Fibroblast of skin of left biceps (primary cell): ENCODE measurements at places on chromosomes 5 and 9.

DNA sequence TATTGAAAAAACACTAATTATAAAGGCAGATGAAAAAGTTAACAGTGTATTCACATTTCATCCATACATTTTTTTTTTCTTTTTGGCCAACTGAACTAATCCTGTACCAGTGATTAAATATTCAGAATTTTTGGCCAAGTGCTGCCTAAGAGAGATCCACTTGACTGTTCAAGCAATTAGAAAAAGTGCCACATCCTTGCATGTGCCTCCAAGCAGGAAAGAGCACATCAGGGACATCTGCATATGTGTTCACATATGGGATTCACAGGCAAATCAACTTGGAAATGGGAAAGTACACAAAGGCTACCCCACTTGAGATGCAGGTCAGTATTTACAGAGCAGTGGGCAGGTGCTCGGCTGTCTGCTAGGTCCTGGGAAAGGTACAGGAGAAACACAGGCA, 163.3 kb upstream of the LHFPL2 start:
- no peak for DNase-seq

DNA sequence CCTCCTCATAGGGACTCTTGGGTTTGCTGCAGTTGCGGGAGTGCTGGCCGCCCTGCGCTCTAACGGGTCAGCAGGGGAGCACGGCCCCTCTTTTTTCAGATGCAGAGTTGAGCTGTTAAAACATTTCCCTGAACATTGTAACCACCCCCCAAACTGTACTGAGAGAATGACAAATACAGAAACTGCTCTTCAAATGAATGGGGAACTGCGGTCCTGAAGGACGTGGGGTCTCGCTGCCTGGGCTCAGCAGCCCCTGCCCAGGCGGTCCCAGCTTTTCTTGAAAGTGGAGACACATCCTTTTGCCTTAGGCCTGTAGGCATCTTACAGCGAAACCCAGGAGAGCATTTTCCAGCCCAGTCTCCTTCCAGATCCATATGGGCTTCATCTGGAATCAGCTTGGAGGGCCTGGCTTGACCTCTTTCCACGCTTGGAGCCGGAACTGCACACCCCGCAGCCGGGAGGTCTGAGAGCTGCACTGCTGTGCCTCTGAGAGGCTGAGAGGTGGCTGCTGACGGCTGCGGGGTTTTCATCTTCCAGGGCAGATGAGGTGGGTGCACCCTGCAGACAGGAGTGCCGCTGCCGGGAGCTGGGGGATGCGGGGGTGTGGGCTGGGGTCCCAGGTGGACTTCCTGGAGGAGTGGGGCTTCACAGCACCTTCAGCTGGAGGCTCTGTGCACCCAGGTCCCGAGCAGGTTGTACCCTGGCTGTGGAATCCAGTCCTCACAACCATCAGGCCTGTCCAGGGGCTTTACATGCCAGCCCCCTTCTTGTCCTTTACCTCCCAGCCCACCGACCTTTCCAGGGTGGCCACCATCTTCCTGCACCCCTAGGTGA, 1.2 kb upstream of the AGPAT2 start:
- no peak for DNase-seq

- DNase-seq = no peak
These were observed 9.6 kb upstream of the CATSPER3 start for GRCh38 chr5:134957920-134958608.

GRCh38 chr9:2144619-2145018, 129.5 kb downstream of the SMARCA2 start:
- no peak for DNase-seq

- DNase-seq = no peak
These were observed 467.5 kb upstream of the TLE4 start for GRCh38 chr9:79104216-79104615.

DNA sequence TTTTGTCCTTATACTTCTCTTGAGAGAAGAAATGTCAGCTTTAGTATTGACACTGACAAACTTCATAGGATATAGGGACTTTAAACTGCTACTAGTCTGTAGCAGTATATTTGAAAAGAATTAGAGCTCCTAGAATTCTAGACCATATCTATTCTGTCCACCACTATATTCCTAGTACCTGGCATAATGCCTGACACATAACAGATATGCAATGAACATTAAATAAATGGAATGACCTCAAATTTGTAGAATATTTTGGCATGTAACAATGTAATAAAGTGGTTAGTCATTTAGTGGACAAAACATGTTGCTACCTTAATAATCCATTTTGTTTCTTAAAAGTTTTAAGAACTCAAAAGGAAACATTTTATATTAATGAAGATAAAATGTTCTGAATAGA, 57.5 kb downstream of the HOMER1 start:
- DNase-seq = no peak

- no peak for DNase-seq
These were observed 23.4 kb upstream of the CAMK4 start for GRCh38 chr5:111200828-111201227.

GRCh38 chr5:81020478-81021167, 60.5 kb downstream of the RASGRF2 start:
- no peak for DNase-seq

GRCh38 chr5:43601454-43602260, 1.3 kb upstream of the NNT start:
- DNase-seq = no peak
